ENCODE measurements at places on chromosomes 12 and 14.
A peak's percentile ranks its signal among the peaks of the same experiment; 100 is the strongest.

- DNase-seq = peak; percentile 88
Observed at GRCh38 chr12:96986883-96987523, 79.9 kb downstream of the NEDD1 start.

DNA sequence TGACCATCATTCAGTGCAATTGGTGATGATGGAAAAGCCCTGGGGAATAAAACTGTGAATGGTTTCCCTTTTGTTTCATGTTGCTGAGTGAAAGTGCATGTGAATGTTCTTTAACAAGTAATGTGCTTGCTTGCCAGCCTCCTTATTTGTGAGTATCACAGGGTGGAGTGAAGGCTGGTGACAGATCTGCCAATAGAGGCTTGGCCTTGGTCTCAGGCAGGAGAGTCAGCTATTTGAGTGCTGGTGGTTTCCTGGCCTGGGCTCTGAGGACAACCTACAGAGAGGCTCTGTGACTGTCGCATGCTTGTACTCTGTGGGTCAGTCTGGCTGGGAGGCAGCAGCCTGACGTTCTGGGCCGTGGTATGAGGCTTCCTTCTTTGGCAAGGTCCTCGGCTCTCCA is 20.7 kb downstream of the KRT85 start:
- DNase-seq = peak; percentile 28

DNA sequence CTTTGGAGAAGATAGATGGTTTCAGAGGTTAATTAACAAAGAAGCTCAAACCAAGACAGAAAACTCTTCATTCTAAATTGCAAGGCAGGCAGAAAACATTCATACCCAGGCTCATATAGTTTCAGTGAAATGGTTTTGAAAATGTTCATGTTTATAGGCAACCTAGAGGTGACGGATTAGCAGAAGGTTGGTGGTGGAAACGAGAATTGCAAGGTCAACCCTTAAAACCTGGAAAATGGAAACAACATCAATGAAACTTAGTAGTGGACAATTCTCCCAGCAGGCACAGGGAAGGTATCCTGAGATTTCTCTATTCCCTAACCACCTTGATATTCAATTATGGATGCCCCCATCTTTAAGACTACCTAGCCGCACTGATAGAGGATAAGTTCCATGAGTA is 965 bp downstream of the CD163 start:
- no peak for DNase-seq

GRCh38 chr14:23670481-23670880 is 34.3 kb downstream of the DHRS2 start:
- no peak for DNase-seq

GRCh38 chr14:78836777-78837176 is 666.6 kb downstream of the NRXN3 start:
- DNase-seq = peak; percentile 80

- DNase-seq = no peak
Observed at GRCh38 chr14:105401699-105402098, 3.4 kb downstream of the TEX22 start.

DNA sequence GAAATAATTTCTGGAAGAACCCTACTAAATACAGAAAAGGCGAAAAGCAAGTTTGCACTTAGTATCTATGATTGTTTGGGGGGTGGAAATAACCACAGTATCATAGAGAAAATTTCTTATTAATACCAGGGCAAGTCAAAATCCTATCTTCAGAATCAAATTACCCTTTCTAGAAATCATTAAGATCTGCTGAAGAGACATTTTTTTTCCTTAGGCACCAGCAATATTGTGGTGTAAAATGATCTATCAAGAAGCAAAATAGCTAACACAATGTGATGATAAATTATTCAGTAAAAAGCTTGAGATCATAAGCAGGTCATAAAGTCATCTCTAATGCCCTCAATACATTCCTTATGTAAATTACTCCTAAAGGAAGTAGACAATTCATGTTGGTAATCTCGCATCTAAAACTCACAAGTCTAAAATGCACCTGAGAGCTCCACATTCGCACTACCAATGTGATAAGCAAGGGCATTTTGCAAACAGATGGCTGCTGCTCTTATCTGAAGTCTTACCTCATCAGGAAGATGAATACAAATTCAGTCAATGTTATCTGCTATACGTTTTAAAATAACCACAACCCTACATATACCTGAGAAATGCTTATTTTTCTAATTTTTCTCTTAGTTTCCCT is 14.6 kb downstream of the HEATR5A start:
- no peak for DNase-seq

DNA sequence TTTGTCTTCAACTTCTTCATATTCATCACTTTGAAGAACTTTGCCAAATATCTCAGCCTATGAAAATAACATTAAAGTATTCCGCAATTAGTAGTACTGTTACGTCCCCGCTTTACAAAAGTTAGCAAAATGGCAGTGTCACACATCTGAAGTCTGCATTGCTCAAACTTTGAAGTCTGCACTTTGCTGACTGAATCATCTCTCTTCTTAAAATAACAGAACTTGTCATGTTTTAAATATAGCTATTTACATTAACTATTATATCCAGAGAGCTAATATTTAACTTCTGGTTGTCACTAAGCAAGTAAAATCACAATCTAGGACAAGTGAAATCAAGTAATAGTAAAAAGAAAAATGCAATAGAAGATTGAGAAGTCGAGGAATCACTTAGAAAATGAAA is 34.5 kb downstream of the IPO8 start:
- DNase-seq = no peak

DNA sequence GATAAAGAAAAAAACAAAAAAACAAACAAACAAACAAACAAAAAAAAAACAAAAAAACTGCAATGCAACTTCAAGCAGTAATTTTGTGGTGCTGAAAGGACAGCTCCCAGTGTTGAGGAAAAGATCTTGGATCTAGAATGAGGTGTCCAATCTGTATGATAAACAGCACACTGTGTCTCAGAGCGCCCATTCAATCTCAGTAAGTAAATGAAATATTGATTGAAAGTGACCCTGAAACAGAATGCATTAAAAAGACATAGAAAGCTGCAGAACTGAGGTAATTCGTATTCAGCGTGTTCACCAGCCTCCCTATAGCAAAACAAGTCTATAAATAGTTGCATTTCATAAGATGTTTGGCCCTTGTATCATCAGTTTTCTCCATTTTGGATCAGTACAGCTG is 153.0 kb downstream of the NOVA1 start:
- DNase-seq = peak; percentile 17

GRCh38 chr12:80470403-80470802 is 26.4 kb downstream of the PTPRQ start:
- DNase-seq = no peak

DNA sequence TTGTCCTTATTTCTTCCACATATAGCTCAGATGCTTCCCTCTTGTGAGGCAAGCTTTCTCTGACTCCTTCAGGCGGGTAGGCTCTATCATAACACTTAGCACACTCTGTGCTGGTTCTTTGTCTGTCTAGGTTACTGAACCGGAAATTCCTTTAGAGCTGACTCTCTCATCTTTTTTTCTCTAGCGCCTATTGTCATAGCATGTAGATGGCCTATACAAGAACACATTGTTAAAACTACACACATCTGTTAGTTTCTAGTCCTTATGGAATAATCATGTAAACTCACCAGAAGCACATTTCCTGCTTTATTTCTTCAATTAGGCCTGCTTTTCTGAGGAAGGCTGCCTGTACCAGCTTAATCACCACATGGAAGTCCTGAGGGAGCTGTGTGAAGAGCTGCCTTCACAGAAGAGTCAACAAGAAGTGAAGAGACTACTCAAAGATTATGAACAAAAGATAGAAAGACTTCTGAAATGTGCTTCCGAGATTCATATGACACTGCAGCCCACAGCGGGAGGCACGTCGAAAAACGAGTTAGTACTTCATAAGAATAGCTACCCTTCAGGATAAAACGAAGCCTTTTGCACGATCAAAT is 143.9 kb downstream of the SYNE2 start:
- DNase-seq = no peak

DNA sequence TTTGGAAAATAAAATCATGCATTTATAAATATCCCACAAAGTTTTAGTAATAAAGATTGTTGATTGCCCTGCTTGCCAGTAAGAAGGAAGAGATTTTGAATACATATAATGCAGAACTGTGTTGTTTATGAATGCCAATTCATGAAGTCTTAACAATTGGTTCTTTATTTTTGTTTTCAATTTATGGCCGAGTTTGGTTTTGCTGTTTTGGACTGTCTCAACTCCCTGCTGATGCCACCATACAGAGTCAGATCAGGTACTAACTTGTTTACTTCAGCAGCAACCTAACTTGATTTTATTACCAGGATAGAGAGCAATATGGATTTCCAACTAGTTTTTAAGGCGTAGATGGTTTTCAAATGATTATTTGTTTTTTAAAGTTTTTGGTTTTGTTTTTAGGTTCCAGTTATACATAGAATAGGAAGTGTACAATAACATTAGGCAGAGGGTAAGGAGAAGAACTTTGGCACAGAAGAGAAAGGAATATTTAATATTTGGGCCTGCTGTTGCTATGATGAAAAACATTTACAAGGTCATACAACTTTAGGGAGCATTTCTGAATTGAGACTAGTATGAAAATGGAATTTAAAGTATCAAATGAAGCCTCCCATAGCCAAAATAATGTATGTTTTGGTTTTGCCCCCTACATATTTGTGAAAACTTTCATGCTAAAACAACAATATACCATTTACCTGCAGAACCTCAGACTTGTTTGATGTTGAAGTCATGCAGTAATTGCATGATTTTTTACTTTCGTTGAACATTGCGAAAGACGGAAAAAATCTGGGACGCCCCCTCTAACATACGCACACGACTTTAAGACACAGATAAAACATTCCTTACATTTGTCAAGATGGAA is 904 bp upstream of the FAM177A1 start:
- no peak for DNase-seq

DNA sequence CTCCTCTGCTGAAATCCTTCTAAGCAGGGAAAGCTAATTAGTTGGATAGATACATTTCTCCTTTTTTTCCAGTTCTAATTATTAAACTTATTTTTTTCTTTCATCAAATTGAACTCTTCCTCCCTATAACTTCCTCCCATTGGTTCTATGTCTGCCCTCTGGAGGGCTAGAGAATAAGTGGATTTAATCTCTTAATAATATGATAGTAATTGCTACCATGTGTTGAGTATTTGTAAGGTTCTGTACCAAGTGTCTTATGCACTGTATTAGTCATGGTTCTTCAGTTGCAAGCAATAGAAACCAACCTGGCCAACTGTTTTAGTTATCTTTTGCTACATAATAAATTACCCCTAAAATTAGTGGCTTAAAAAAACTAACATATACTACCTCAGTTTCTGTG is 190.5 kb upstream of the PLXNC1 start:
- DNase-seq = no peak
